Anterior cingulate cortex (tissue), 58 donors: ENCODE measurements at places on chromosomes 6 and 20.

DNA sequence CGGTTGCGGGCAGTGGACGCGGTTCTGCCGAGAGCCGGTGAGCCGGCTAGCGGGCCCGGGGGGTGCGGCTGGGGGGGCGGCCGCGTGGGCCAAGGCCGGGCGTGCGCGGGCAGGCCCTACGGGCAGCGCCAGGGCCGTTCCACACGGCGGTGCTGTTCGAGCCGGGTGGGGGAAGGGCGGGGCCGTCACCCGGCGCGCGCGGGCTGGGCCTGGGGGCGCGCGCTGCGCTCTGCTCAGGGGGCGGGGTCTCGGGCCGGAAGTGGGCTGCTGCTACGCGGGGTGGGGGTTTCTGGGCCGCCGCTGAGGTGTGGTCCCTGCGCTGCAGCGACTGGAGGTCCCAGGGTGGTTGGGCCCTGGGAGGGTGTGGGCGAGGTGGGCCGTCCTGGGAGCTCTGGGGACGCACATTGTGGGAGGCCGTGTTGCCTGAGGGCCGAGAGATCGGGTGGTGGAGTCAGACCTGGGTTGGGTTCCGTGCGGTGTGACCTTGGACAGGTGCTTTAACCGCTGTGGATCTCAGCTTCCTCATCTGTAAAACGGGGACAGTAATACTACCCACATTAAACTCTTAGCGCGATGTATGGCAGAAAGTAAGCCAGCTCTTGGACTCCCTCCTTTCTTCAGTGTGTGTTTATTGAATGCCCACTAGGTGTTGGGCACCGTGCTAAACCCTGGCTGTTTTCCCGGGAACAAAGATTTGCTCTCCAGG lies 391 bp downstream of the MAPRE1 start:
- DNase-seq: no peak

GRCh38 chr20:33853507-33853813 lies 42.3 kb downstream of the CHMP4B start:
- DNase-seq: no peak

DNA sequence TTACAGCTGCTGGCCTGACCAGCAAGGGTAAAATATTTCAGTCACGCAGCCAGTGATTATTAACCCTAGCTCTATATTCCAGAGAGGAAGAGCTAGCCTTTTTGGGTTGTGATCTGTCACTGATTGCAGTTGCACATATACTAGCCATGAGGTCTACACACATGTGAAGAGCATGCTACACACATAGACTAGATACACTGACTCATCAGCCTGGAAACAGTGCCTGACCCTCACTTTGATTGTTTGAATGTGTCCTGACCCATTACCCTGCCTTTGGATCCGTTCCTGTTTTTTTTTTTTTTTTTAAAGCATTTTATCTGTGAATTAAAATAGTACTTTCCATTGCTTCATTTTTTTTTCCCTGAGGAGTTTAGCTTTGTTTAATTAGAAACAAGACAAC lies 50.8 kb downstream of the ESR1 start:
- no peak for DNase-seq

- DNase-seq: no peak
These were observed 101.6 kb downstream of the LINC00237 start for GRCh38 chr20:21004386-21005076.

DNA sequence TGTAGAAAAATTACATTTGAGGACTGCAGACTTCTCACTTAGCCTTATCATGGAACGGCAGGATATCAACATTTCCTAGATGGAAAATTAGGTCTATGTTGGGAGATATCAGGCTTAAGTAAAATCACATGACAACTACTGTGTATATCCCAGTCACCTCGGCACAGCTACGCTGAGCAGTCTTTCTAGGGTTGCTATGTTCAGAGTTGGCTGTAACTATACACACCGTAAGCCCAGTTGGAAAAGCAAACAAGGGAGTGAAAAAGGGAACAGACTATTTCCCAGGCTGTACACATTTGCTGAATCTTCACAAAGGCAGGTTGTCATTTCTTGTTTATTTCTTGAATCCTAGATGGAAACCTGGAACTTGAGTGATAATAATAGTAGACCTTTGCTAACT lies 80.7 kb upstream of the PTPRK start:
- DNase-seq: no peak

- DNase-seq: no peak
These were observed 6.5 kb upstream of the UCKL1 start for GRCh38 chr20:63962426-63963347.
